ENCODE measurements at places on chromosomes 2 and 18.
A peak's percentile ranks its signal among the peaks of the same experiment; 100 is the strongest.

DNA sequence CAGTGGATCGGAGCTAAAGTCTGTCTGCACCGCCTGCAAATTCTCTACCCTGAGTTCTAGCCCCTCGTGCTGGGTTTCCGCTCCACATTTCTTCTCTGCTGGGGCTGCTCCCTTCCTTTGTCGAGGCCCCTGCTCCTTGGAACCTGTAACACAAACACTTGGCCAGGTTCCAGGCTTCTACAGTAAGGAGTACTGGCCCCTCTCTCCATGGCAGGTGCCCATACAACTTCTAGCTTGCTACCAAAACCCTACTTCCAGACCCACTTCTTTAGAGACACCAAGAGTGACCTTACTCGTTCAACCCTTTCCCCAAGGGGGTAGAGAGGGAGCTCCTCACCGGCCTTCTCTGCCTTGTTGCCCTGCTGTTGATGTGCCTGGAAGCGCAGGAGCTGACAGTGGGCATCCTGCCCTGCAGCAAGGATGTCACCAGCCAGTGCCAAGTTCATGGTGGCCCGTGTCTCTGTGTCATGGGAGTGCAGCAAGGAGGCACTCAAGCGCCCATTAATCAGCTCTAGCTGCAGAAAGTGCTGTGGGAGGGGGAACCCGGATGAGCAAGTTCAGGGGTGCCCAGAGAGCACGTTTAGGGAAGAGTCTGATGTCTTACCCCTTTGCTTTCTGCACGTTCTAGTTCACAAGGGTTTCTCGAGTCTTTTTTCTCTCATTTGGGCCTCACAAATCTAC lies 1.1 kb downstream of the PREB start:
- H3K27ac ChIP-seq = peak overlapping the region; percentile 2
- peaks cover 19% of the 10 kb centered on the region for H3K36me3 ChIP-seq

DNA sequence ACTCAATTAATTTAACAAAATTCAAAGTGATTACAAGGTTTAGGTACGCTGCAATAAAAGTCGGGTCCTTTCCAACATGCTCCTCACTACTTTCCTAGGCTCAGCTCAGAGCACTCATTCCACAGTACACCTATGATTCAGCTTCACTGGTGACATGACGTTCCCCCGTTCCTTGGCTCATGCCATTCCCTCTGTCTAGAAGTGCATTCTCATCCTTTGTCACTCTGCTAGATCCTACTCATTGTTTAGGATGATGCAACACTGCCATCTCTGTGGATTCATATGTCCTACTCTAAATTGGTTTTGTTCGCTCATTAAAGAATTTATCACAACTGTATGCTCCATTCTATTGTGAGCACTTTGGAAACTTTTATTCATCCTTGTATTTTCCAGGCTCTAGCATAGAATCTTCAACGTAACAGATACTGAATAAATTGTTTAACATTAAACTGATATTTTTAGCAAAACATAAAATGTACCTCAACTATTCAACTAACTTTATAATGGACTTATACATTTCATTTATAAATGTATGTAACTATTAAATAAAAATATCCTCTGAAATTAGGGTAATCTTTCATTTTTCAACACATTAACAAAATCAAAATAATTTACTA lies 78.6 kb downstream of the FAM228A start:
- no peaks in the 10 kb centered on the region for H3K27me3 ChIP-seq
- peaks cover 24% of the 10 kb centered on the region for H3K36me3 ChIP-seq
- no peaks in the 10 kb centered on the region for H3K4me1 ChIP-seq
- no peak for DNase-seq
- H3K27ac ChIP-seq = no peak overlapping the region

DNA sequence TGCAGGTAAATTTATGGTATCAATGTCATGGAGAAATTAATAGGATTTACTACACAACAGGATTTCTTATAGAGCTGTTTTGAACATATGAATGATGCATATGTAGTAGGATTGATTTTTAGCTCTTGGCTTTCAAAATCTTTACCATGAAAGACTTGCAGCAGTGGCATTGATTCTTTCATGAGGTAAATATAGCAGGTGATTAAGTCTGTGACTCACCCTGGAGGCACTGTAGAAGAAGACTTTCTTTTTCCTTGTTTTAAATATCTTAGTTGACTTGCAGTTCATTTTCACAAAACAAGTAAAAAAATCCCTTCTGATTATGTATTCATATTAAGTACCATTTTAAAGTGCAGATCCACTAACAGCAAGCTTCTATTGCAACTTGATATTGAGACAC lies 463.0 kb downstream of the FBXO15 start:
- no peaks in the 10 kb centered on the region for H3K36me3 ChIP-seq
- H3K27ac ChIP-seq = no peak overlapping the region
- no peaks in the 10 kb centered on the region for H3K27me3 ChIP-seq
- H3K4me1 ChIP-seq = no peaks in the 10 kb centered on the region
- no peak overlapping the region for H3K4me3 ChIP-seq

- no peaks in the 10 kb centered on the region for H3K27me3 ChIP-seq
- H3K27ac ChIP-seq = no peak overlapping the region
- no peak for DNase-seq
- H3K36me3 ChIP-seq = no peaks in the 10 kb centered on the region
- no peaks in the 10 kb centered on the region for H3K4me1 ChIP-seq
- no peak overlapping the region for H3K4me3 ChIP-seq
Observed at GRCh38 chr2:168797286-168797655, 5.2 kb upstream of the NOSTRIN start.

DNA sequence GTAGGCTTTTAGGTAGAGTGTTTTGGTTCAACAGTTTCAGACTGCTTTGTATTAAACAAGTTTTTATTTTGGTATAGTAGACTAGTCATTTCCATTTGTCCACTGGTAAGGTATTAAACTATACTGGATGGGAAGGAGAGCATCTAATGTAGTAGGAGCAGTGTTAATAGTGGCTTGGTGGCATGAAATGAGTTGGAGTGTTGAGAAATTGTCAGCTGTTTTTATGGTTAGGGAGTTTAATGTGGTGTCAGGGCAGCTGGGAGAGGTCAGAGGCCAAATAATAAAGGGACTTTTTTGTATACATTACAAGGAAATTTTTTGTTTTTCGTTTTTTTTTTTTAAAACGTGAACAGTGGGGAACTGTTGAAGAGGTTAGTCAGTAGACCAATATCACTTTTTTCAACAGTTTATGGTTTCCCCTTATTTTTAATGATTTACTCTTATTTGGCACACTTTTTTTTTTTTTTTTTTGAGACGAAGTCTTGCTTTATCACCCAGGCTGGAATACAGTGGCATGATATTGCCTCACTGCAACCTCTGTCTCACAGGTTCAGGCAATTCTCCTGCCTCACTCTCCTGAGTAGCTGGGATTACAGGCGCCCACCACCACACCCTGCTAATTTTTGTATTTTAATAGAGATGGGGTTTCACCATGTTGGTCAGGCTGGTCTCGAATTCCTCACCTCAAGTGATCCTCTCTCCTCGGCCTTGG lies 21.2 kb downstream of the ACTR3 start:
- no peak overlapping the region for H3K27ac ChIP-seq
- H3K4me1 ChIP-seq = peaks cover 17% of the 10 kb centered on the region
- no peak for DNase-seq
- H3K4me3 ChIP-seq = no peak overlapping the region

- H3K27me3 ChIP-seq = no peaks in the 10 kb centered on the region
- DNase-seq = no peak
- H3K27ac ChIP-seq = no peak overlapping the region
Observed at GRCh38 chr2:237269138-237269875, 144.7 kb downstream of the COL6A3 start.

DNA sequence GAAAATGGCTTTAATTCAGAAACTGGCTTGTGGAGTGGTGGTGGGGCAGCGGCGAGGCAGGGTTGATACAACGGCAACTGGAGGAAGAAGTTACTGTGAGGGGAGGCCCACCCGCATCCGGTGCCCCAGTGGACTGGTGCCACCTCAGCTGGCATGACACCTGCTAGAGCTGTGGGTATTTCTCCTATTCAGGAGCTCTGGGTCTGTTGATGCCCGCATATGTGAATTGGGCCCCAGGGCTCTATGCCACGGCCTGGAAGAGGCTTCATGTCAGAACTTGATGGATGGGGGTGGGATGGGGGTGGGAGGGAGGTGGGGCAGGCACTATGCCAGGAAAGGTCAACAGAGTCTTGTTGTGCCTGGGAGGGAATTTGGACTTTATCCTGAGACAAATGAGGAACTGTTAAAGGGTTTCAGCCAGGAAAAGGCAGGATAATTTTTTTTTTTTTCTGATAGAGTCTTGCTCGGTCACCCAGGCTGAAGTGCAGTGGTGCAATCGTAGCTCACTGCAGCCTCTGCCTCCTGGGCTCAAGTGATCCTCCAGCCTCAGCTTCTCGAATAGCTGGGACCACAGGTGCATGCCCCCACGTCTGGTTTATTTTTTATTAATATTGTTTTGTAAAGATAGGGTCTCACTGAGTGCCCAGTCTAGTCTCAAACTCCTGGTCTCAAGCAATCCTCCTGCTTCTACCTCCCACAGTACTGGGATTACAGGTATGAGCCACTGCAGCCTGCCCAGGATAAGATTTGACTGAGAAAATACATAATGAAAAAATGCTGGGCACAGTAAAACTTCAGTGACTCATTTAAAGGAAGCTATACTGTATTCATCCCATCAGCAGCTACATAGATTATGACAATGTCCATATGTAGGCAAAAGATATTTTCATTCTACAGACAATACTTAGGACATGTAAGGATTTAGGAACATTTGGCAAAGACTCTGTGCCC lies 52.6 kb downstream of the SH2D6 start:
- DNase-seq = no peak
- H3K4me3 ChIP-seq = no peak overlapping the region
- H3K4me1 ChIP-seq = peaks cover 10% of the 10 kb centered on the region

DNA sequence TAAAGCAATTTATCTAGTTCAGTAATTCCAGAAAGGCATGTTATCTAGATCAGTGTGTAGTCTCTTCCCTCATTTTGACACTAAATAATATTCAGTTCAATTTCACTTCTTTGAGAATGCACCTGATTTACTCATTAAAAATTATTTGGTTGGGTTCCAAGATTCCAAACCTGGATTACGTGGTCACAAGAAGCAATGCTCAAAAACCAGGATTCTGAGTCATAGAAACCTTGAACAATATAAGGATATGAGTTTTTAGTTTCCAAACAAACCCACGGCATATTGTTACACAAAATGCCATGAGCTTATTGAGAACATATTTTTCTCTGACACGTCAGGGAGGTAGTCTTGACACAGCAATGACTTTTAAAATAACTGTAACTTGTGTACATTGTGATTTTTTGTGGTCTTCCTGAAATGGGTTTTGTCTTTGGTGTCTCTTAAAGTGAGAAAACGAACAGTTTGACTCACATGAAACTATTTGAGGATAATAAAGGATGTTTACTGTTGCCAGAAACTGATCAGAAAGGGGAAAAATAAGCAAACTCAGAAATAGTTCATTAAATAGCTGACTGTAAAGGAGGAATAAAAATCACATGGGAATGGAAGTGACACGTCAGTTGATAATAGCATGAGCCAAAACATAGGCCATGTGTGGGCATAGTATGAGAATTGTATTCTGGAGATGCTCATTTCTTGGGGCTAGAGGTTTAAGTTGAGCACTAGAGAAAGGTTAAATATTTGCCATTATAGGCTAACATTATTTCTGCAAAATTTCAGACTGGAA lies 617.7 kb upstream of the CDH2 start:
- no peak overlapping the region for H3K27ac ChIP-seq
- H3K27me3 ChIP-seq = no peaks in the 10 kb centered on the region
- no peaks in the 10 kb centered on the region for H3K4me1 ChIP-seq
- no peak overlapping the region for H3K4me3 ChIP-seq
- no peaks in the 10 kb centered on the region for H3K36me3 ChIP-seq
- DNase-seq = no peak

DNA sequence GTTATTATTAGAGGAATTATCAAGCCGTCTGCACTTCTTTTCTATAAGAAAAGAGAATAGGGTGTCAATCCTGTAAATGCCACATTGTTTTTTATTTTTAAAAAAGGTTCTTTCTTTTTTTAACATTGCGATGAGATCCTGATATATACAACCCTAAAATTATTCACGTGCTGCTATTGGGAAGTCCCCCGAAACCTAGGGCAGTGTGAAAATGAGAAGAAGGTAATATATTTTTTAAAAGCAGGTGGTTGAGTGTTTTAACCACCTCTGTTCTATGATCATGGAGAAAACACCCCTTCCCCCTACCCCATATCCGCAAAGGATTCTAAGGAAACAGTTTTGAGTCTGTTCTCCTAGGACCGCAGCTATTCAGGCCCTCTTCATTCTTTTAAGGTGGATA lies 94.5 kb upstream of the KLHL14 start:
- H3K36me3 ChIP-seq = no peaks in the 10 kb centered on the region
- no peak overlapping the region for H3K27ac ChIP-seq

- no peak for DNase-seq
- no peaks in the 10 kb centered on the region for H3K4me1 ChIP-seq
- H3K36me3 ChIP-seq = no peaks in the 10 kb centered on the region
- no peak overlapping the region for H3K27ac ChIP-seq
- no peak overlapping the region for H3K4me3 ChIP-seq
Observed at GRCh38 chr2:52897511-52898044, 870.0 kb upstream of the CHAC2 start.

DNA sequence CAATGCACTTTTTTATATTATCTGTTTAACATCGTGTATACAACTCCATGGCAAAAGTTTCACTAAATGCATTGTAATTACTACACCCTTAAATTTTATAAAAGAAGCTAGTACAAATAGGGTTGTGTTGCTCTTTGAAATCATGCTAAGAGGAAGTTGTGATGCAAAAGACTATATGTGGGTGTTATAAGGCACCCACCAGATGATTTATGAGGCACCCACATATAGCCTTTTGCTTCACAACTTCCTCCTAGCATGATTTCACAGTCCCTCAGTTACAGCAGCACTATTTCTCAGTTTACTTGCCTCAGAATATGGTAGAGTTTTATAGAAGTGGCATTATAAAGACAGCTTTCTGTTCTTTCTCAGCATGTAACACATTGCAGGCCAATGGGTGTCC lies 277.3 kb upstream of the DOK6 start:
- no peaks in the 10 kb centered on the region for H3K36me3 ChIP-seq
- no peak overlapping the region for H3K4me3 ChIP-seq
- no peak for DNase-seq
- H3K27me3 ChIP-seq = no peaks in the 10 kb centered on the region
- H3K27ac ChIP-seq = no peak overlapping the region

- peaks cover 34% of the 10 kb centered on the region for H3K4me1 ChIP-seq
- H3K27me3 ChIP-seq = no peaks in the 10 kb centered on the region
- no peak overlapping the region for H3K4me3 ChIP-seq
- DNase-seq = no peak
- H3K27ac ChIP-seq = no peak overlapping the region
- no peaks in the 10 kb centered on the region for H3K36me3 ChIP-seq
Observed at GRCh38 chr2:239949075-239949474, 76.1 kb downstream of the NDUFA10 start.

Measured in thoracic aorta (tissue), 2 donors.